ENCODE measurements at places on chromosomes 2 and 18. TPM values are rescaled to one million over a fixed set of nuclear protein-coding genes. Genes with fewer than 3 reads are reported as not detected.

MAPK4 gene
- polyA plus RNA-seq = not detected

DCDC2C gene
- not detected for polyA plus RNA-seq

CTAGE1 gene
- polyA plus RNA-seq = not detected

KCNIP3 gene
- polyA plus RNA-seq = 0.32 TPM

- peak; percentile 91 for DNase-seq
These were observed 151.1 kb upstream of the NT5C1B start for GRCh38 chr2:18740474-18740881.

- no peak for DNase-seq
These were observed 2.0 kb downstream of the CDC42EP3 start for GRCh38 chr2:37669446-37669845.

GRCh38 chr2:235921508-235922191 lies 246.5 kb downstream of the GBX2 start:
- DNase-seq = no peak

- DNase-seq = no peak
These were observed 31.7 kb downstream of the UBXN4 start for GRCh38 chr2:135773319-135773718.

All from fibroblast of lung (primary cell).